Activated naive CD4-positive, alpha-beta T cell treated with anti-CD3 and anti-CD28 coated beads for 36 hours (primary cell): ENCODE measurements at places on chromosomes 2 and 18.

DNA sequence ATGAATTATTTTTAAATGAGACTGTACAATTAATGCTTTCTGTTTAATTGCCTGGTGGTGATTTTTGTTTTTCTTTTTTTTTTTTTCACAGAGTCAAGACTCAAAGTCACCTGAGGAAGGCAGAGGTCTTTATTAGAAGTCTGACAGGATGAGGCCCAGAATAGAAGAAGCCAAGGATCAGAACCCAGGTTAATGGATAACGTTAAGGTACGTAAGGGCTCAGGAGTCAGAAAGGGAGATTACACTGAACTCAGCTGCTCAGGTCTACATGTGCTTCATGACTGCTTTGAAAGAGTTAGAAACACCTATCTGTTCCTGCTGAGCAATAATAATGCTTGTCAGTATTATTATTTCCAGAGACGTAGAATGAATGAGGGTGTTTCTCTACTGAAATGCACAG, 196.5 kb downstream of the LRATD1 start:
- H3K4me3 ChIP-seq = no peak overlapping the region
- DNase-seq = no peak
- H3K36me3 ChIP-seq = no peaks in the 10 kb centered on the region
- H3K27ac ChIP-seq = no peak overlapping the region

DNA sequence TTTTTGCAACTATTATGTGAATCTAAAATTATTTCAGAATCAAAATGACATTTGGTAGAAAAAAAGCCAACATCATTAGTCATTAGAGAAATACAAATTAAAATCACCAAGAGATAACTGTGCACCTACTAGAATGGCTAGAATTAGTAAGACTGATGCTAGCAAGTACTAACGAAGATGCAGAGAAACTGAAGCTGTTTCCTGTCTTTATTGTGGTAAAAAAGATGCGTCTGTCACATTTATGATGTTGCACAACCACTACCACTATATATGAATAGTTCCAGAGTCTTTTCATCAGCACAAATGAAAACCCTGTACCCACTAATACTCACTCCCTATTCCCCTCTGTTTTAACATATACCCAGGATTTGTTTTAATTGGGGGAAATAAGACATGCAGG, 16.7 kb upstream of the TWIST2 start:
- no peak for DNase-seq
- H3K4me3 ChIP-seq = no peak overlapping the region
- H3K4me1 ChIP-seq = peaks cover 5% of the 10 kb centered on the region
- H3K27me3 ChIP-seq = peaks cover 42% of the 10 kb centered on the region
- H3K36me3 ChIP-seq = no peaks in the 10 kb centered on the region
- no peak overlapping the region for H3K27ac ChIP-seq

GRCh38 chr2:121064186-121064585, 220.8 kb downstream of the TFCP2L1 start:
- no peak overlapping the region for H3K4me3 ChIP-seq
- H3K27ac ChIP-seq = no peak overlapping the region
- no peak for DNase-seq
- H3K27me3 ChIP-seq = peaks cover 4% of the 10 kb centered on the region
- no peaks in the 10 kb centered on the region for H3K4me1 ChIP-seq

DNA sequence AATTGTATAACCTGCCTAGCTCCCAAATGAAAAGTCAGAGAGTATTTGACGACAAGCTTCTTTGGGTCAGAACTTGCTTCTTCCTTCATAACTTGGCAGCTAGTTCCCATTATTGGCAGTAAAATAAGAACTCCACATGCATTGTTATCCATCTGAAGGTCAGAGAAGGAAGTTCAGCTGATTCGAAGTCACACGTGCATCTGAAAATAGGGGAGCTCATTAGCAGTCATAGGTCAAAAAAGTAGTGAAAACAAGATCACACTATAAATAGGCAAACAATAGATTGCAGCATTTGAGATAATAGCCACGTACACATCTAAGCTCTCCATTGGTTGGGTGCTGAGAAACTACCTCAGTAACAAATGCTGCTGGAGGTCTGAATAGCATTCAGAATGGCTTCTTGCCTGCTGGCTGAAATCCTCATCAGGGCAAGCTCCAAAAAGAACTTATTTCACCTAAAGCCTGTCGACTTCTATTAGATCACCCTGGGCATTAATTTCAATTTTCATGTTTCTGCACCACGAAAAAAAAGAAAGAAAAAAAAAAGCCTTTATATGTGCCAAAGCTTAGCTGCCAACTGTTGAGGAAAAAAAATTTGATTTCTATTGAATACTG, 1492.9 kb upstream of the CELF4 start:
- no peaks in the 10 kb centered on the region for H3K36me3 ChIP-seq
- DNase-seq = no peak
- no peak overlapping the region for H3K4me3 ChIP-seq
- no peak overlapping the region for H3K27ac ChIP-seq
- no peaks in the 10 kb centered on the region for H3K4me1 ChIP-seq

- H3K36me3 ChIP-seq = no peaks in the 10 kb centered on the region
- H3K27me3 ChIP-seq = peaks cover 6% of the 10 kb centered on the region
- no peaks in the 10 kb centered on the region for H3K4me1 ChIP-seq
- no peak overlapping the region for H3K27ac ChIP-seq
These were observed 280.3 kb downstream of the CYRIA start for GRCh38 chr2:16385341-16385740.

- H3K4me3 ChIP-seq = no peak overlapping the region
- H3K36me3 ChIP-seq = peaks cover 43% of the 10 kb centered on the region
- DNase-seq = no peak
These were observed 5.5 kb downstream of the COPS9 start for GRCh38 chr2:240130393-240131195.

GRCh38 chr2:219578811-219579613, 6.9 kb downstream of the INHA start:
- no peak overlapping the region for H3K4me3 ChIP-seq
- H3K27me3 ChIP-seq = peaks cover 6% of the 10 kb centered on the region
- no peaks in the 10 kb centered on the region for H3K36me3 ChIP-seq
- no peak for DNase-seq
- no peaks in the 10 kb centered on the region for H3K4me1 ChIP-seq

DNA sequence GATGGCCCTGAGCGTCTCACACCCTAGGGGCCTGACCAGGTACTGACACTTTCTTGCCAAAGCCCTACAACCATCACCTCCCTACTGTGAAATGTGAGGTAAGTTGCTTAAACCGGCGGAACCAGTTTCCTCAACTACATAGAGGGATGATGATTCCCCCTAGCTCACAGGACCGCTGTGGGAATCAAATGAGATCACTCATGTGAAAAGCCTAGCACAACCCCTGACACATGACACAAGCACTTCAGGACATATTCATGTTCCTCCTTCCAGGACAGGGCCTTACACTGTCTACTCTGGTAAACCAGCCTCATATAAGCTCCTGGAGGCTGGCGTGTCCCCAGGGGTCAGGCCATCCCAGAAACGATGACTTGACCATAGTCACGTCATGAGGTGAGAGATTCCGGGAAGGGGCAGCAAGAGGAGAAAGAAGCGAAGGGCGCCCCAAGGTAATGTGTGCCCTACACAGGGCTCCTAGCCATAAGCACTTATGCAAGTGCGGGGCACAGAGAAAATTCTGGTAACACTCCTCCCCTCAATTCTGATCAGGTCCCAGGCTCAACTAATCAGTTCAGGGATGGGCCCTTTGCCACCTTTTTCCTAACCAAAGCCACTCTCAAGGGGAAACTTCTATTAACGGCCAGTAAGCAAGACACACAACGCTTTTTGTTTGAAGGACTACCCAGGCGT, 49.5 kb downstream of the C2orf42 start:
- H3K4me1 ChIP-seq = peaks cover 59% of the 10 kb centered on the region
- no peaks in the 10 kb centered on the region for H3K27me3 ChIP-seq
- peak; percentile 87 for DNase-seq
- H3K27ac ChIP-seq = peak overlapping the region; percentile 99
- peak overlapping the region; percentile 93 for H3K4me3 ChIP-seq
- H3K36me3 ChIP-seq = peaks cover 5% of the 10 kb centered on the region

DNA sequence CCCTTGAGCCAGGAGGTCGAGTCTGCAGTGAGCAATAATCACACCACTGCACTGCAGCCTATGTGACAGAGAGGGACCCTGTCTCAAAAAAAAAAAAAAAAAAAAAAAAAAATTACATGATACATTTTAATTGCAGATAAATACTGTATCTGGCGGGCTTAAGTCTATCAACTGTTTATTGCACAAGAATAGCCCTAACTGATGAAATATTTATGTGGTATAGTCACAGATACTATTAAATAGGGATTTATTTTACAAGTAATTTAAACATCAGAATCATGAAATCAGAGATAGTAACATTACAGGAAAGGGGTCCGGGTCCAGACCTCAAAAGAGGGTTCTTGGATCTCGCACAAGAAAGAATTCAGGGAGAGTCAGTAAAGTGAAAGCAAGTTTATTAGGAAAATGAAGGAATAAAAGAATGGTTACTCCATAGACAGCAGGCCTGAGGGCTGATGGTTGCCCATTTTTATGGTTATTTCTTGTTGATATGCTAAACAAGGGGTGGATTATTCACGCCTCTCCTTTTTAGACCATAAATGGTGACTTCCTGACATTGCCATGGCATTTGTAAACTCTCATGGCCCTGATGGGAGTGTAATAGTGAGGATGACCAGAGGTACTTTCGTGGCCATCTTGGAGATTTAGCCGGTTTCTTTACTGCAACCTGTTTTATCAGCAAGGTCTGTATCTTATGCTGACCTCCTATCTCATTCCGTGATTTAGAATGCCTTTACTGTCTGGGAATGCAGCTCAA, 166.6 kb downstream of the PMAIP1 start:
- peaks cover 7% of the 10 kb centered on the region for H3K27me3 ChIP-seq
- H3K27ac ChIP-seq = no peak overlapping the region
- no peak for DNase-seq
- H3K4me1 ChIP-seq = no peaks in the 10 kb centered on the region
- H3K36me3 ChIP-seq = no peaks in the 10 kb centered on the region
- no peak overlapping the region for H3K4me3 ChIP-seq

GRCh38 chr2:100742277-100743254, 77.4 kb upstream of the NPAS2 start:
- H3K4me3 ChIP-seq = no peak overlapping the region
- H3K27me3 ChIP-seq = no peaks in the 10 kb centered on the region
- no peak for DNase-seq
- H3K27ac ChIP-seq = no peak overlapping the region
- H3K4me1 ChIP-seq = peaks cover 12% of the 10 kb centered on the region
- no peaks in the 10 kb centered on the region for H3K36me3 ChIP-seq

GRCh38 chr18:75554644-75555185, 127.2 kb upstream of the SMIM21 start:
- no peak for DNase-seq
- H3K4me1 ChIP-seq = no peaks in the 10 kb centered on the region
- peaks cover 11% of the 10 kb centered on the region for H3K27me3 ChIP-seq
- no peak overlapping the region for H3K27ac ChIP-seq

GRCh38 chr18:79951545-79952455, at the start of gene SLC66A2:
TSS of gene SLC66A2 (minus strand) at chr18:79951653. CDS start at chr18:79950926, 727 bp downstream.
- H3K27me3 ChIP-seq = no peaks in the 10 kb centered on the region
- peak within 1 kb of the TSS; percentile 78 for H3K4me3 ChIP-seq
- H3K36me3 ChIP-seq = peaks cover 8% of the 10 kb centered on the region
- DNase-seq = peak; percentile 94
- H3K4me1 ChIP-seq = peaks cover 31% of the 10 kb centered on the region

- DNase-seq = no peak
- H3K4me3 ChIP-seq = no peak overlapping the region
- no peaks in the 10 kb centered on the region for H3K4me1 ChIP-seq
- H3K36me3 ChIP-seq = no peaks in the 10 kb centered on the region
- H3K27me3 ChIP-seq = peaks cover 4% of the 10 kb centered on the region
These were observed 229.9 kb downstream of the ALK start for GRCh38 chr2:29691391-29691950.

GRCh38 chr2:160105366-160105765, 43.0 kb upstream of the PLA2R1 start:
- no peaks in the 10 kb centered on the region for H3K36me3 ChIP-seq
- no peaks in the 10 kb centered on the region for H3K4me1 ChIP-seq
- H3K4me3 ChIP-seq = no peak overlapping the region
- H3K27ac ChIP-seq = no peak overlapping the region
- H3K27me3 ChIP-seq = peaks cover 2% of the 10 kb centered on the region
- no peak for DNase-seq

GRCh38 chr2:11697103-11697871, 27.3 kb upstream of the NTSR2 start:
- DNase-seq = no peak
- H3K27me3 ChIP-seq = no peaks in the 10 kb centered on the region

- no peak for DNase-seq
- no peak overlapping the region for H3K27ac ChIP-seq
- peaks cover 46% of the 10 kb centered on the region for H3K27me3 ChIP-seq
- no peak overlapping the region for H3K4me3 ChIP-seq
- H3K4me1 ChIP-seq = peaks cover 16% of the 10 kb centered on the region
These were observed 36.6 kb downstream of the CYP1B1 start for GRCh38 chr2:38039121-38039910.

DNA sequence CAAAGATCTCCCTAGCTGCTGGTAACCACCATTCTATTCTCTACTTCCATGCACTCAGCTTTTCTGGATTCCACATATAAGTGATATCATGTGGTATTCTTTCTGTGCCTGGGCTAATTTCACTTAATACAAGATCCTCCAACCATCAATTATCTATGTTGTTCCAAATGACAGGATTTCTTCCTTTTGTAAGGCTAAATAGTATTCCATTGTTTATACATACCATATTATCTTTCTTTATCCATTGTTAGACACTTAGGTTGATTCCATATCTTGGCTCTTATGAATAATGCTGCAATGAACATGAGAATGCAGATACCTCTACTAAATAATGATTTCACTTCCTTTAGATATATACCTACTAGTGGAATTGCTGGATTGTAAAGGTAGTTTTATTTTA, 66.2 kb downstream of the ROCK2 start:
- no peak overlapping the region for H3K4me3 ChIP-seq
- peaks cover 30% of the 10 kb centered on the region for H3K36me3 ChIP-seq
- no peaks in the 10 kb centered on the region for H3K27me3 ChIP-seq
- peaks cover 12% of the 10 kb centered on the region for H3K4me1 ChIP-seq
- no peak for DNase-seq
- no peak overlapping the region for H3K27ac ChIP-seq

- H3K27me3 ChIP-seq = peaks cover 24% of the 10 kb centered on the region
- no peak overlapping the region for H3K27ac ChIP-seq
- peaks cover 5% of the 10 kb centered on the region for H3K4me1 ChIP-seq
- DNase-seq = no peak
- H3K36me3 ChIP-seq = no peaks in the 10 kb centered on the region
These were observed 4.1 kb upstream of the LRP1B start for GRCh38 chr2:142134911-142135310.

DNA sequence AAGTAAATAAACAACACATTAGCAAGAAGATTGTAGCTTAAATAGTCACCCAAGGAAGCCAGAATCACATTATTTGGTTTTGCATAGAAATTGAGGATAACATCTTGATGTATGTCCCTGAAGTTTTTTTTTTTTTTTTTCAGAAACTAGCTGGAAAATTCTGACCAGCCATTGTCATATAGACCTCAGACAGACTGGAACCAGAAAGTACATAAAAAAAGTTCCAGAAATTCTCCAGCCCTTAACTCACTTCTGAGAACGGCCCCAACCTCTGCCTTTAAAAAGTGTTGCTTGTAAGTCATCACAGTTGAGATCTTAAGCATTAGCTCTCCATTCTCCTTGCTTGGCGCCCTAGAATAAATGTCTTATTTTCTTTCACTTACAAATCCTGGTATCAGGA, 350.5 kb downstream of the CCDC85A start:
- H3K36me3 ChIP-seq = no peaks in the 10 kb centered on the region
- H3K4me1 ChIP-seq = no peaks in the 10 kb centered on the region
- no peak overlapping the region for H3K4me3 ChIP-seq
- H3K27ac ChIP-seq = no peak overlapping the region
- H3K27me3 ChIP-seq = no peaks in the 10 kb centered on the region
